SJSA1 (cell line): ENCODE measurements at places on chromosomes 5 and 9.

DNA sequence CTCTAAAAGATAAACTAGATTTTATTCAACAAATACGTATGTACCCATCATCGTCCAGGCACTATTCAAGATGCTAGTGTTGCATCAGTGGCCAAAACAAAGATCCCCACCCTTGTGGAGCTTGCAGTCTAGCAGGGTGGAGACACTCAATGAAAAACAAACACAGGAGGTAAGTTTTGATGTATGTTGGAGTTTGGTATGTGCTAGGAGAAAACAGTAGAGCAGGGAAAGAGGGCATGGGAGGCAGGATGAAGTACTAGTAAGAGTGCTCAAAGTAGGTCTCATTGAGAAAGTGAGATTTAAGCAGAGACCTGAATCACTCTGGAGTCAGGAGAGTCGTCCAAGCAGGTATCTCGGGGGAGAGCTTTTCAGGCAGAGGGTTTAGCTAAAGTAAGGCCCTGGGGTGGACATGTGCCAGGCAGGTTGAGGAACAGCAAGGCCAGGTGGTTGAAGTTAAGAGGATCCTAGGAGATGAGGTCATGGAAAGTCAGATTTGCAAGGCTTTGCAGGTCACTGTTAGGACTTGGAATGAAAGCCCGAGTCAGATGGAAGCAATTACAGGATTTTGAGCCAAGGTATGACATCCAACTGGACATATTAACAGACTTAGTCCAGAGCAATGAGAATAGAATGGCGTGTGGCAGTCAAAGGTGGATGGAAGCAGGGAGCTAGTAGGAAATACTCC lies 9.2 kb downstream of the SNX18 start:
- DNase-seq = no peak

DNA sequence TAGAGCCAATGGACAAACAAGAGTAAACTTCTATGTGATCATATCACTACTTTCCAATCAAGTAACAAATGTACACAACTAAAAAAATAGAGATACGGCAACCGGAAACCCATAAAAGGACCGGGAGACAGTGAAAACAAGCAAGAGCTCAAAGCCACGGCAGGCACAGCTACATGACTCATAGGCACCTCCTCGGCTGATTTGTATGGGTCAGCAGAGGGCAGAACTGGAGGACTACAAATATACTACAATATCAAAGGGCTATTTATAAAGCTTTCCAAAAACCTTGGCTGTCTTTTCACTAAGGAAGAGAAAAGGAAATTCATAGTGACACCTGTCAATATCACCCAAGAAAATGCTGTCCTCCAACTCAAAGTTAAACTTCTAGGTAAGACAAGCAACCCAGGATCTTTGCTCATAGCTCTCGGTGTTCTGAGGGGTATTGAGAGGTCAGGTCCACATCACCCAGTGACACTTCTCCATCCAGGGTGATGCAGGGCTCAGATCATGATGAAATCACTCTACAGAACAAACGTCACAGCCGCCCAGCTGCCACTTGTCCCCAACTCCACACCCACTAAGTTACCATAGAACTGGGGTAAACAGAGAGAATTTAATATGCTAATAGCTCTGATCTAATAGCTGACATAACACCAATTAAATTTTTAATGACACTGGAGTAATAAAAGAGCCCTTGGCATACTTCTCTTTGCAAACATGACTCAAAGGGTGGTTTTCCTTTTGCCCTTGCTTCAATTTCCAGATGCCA lies 41.3 kb downstream of the PFDN1 start:
- DNase-seq = peak; percentile 91

- no peak for DNase-seq
Observed at GRCh38 chr5:159825551-159826051, 90.7 kb upstream of the ADRA1B start.

DNA sequence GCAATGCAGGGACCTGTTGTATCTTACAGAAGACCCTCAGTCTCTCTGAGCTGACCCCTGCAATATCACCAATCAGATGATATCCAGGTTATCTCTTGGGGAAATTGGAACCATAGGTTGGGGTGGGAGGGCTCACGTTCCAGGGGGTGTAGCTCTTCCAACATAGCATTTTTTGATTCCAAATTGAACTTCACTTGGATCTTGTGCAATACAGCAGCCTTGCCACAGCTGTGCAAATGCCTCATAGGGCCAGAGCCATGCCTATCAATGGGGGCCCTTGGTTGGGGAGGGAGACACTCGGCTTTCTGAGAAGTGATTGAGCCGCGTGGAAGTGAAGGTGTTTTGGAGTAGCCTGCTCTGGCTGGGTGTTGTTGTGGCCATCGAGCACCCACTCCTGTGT lies 117.2 kb upstream of the PITX1 start:
- DNase-seq = peak; percentile 37

DNA sequence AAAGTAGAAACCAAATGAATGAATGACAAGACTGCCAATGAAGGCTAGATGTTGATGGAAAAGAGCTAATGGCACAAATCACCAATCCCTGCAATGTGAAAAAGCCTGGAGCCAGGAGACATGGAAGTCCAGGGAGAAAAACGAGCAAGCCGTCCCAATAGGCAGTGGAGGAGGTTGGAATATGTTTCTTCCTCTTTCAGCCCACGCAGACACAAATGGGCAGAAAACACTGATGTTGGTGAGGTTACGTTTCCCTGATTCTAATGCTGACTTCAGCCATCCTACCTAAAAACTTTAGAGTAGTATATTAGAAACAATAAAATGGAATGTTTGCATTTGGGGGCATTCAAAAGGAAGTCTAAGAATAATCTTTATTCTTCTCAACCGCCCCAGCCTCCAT lies 23.9 kb upstream of the KIF2A start:
- no peak for DNase-seq

- no peak for DNase-seq
Observed at GRCh38 chr9:124934290-124934689, 6.6 kb downstream of the GOLGA1 start.

DNA sequence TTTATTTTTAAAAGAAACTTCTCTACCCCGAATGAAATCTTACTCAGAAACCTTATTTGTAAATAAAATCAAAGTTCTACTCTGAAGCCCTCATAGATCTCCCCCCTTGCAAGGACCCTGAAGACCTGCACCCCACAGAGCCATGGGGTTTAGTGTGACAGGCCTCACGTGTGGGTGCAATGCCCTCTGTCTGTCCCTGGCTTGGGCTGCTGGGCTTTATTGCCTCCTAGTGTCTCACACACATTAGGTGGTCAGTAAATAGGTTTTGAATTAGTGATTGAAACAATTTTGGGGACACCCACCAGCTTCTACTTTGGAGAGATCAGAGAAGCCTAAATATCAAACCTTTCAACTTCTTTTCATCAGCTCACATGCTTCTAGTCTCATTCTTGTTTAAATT lies 403.7 kb downstream of the KDM4C start:
- DNase-seq = no peak

DNA sequence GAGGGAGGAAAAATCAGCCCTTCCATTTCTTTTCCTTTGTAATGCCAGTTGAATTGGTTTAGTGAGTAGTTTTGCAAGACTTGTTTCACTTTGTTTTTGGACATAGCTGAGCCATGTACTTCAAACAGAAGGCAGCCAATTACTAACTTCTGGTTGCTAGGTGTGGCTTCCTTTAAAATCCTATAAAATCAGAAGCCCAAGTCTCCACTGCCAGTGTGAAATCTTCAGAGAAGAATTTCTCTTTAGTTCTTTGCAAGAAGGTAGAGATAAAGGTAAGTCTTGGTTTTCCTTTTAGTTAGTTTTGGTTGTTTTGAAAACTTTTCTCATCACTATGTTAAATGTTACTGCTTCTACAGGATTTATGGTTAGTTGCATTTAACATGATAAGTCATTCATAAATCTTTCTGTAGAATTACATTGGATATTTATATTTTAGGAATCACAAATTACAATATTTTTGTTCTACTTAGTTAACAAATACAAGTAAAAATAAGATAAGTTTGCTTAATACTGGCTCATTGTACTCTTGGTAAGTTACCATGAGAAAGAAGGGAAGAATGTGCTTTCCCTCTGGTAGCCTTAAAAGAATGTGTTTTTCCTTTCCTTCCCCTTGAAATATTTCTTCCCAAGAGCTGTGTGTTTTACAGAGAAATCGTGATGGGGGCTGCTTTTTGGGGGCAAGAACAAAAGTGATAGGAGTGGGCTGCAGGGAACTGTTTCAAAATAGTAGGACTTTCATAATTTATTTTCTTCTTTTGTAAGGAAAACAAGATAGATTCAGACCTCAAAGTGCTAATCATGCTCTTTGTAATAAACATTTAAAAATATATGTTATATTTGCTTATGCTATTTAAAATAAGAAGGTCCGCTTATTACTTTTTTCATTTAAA lies at the start of gene ANXA1:
TSS of gene ANXA1 (plus strand) at position 213 of the 890 bp plus-strand sequence. CDS start 6,671 bp downstream, outside the sequence.
- DNase-seq = no peak
